Psoas muscle (tissue), 8 donors: ENCODE measurements at places on chromosomes 12 and 14. TPM values are rescaled to one million over a fixed set of nuclear protein-coding genes. Genes with fewer than 3 reads are reported as not detected.

KRT82 gene
- total RNA-seq: not detected

SDSL gene
- 6.0 TPM for total RNA-seq

UNC79 gene
- 0.88 TPM for total RNA-seq

MUCL1 gene
- total RNA-seq: not detected

OR10A7 gene
- total RNA-seq: not detected

ACOT6 gene
- not detected for total RNA-seq

REM2 gene
- 0.21 TPM for total RNA-seq
